Daoy (cell line): ENCODE measurements at places on chromosomes 5 and 9. TPM values are rescaled to one million over a fixed set of nuclear protein-coding genes. Genes with fewer than 3 reads are reported as not detected.
A peak's percentile ranks its signal among the peaks of the same experiment; 100 is the strongest.

- peak; percentile 71 for DNase-seq
These were observed 24.2 kb upstream of the GLRX start for GRCh38 chr5:95846554-95847260.

COL15A1 gene
- total RNA-seq = 0.74 and 0.86 TPM in 2 replicates

DNA sequence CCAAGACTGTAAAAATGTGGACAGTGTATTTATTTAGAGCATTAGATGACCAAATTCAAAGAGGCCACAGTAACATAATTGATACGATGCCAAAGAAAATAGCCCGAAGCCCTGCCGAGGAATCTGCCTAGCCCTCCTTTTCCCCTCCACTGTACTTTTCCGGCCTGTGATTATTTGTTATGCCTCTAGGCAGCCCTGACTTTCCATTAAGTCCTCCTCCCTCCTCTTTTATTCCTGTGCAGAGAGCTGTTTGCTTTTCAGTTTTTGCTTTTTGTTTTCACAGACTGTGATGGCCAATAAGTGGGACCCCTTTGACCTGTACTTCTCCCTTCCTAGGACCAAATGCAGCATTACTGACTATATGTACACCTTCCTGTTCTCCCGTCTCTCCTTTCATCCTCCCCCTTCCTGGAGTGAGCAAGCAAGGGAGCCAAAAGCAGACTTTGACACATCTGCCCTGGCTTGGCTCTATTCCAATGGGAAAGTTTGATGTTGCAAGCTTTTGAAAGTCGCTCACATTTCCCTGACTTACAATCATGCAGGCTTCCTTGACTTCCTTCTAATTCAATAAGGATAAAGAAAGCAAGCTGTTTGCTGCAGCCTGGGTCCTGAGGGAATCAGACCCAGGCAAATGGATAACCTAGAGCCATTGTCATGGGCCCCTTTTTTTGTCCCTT, 76.1 kb downstream of the NREP start:
- peak; percentile 95 for DNase-seq

LRRTM2 gene
- total RNA-seq = 0.51 and 2.2 TPM in 2 replicates

DNA sequence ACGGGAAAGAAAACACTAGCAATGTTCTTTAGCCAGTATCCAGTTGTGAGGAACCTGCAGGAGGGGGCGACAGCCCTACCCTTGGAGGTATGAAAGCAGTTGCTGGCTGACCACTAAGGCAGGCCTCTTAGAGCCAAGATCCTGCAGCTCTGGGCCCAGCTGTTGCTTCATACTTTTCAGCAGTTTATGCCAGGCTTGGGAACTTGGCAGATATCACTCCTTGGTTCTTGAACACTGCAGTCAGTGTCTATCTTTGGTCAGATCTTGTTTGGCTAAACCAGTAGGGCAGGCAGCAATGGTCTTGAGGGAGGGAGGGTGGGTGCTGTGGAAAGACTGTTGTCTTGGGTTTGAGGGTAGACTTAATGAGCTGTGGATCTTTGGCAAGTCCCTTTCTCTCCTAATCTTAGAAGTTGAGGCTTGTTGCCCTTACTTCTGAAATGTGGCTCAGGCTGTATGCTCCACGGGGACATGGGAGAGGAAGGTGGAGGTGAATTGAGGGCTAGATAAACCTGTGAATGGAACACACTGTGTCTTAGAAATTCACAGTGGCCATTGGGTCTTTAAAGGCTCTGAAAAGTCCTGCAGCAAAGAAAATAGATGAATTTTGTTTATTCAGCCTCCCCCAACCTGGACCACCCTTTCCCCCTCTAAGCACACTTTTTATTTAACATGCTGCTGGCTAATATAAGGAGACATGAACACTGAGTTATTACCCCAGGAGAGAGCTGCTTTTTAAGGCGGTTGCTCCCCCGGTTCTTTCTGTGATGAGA, 37.5 kb downstream of the ZNF618 start:
- DNase-seq = no peak

GRCh38 chr5:6719896-6720560, 6.8 kb downstream of the TENT4A start:
- DNase-seq = no peak

FUT7 gene
- total RNA-seq = not detected in 2 replicates

- DNase-seq = no peak
These were observed 70.3 kb upstream of the BASP1 start for GRCh38 chr5:17147170-17147569.

- DNase-seq = no peak
These were observed 13.5 kb upstream of the SLC6A19 start for GRCh38 chr5:1187950-1188334.

- no peak for DNase-seq
These were observed 487.4 kb upstream of the RIOK2 start for GRCh38 chr5:97670447-97670846.

GRCh38 chr5:156271569-156271968, 55.4 kb upstream of the SGCD start:
- no peak for DNase-seq

- no peak for DNase-seq
These were observed 208.0 kb upstream of the TRIM32 start for GRCh38 chr9:116479056-116479544.

- no peak for DNase-seq
These were observed 123.8 kb upstream of the LPCAT1 start for GRCh38 chr5:1647580-1647979.

ADAMTS2 gene
- total RNA-seq = 0.27 and 0.46 TPM in 2 replicates

TMEM215 gene
- total RNA-seq = 0.33 and 0.57 TPM in 2 replicates

TAF1L gene
- 0.03 and 0.23 TPM in 2 replicates for total RNA-seq

POLR1E gene
- 91.7 and 107 TPM in 2 replicates for total RNA-seq

DNA sequence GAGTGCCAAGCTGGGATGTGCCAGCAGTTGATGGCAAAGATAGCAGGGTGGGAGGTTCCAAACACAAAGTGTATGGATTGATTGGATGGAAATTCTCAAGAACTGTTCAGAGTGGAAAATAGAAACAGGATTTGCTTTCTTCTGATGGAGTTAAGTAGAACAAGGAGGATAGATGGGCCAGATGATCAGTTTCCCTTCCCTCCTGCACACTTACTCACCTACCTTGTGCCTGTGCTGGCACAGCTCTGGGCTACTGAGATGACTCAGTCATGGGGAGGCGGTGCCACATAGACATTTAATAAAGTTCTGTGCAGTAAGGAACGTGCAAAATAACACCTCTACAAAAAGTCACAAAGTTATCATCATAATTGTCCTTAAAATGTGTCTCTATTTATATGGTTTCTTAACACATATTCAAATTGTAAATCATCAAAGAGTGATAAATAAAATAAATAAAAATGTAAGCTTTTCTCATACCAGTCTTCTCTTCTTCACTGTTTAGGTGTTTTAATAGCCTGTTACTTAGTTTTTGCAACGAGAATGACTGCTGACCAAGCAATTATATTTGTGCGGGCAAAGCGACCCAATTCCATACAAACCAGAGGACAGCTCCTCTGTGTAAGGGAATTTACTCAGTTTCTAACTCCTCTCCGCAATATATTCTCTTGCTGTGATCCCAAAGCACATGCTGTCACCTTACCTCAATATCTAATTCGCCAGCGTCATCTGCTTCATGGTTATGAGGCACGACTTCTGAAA, 12.7 kb downstream of the PTPDC1 start:
- peak; percentile 61 for DNase-seq

DNA sequence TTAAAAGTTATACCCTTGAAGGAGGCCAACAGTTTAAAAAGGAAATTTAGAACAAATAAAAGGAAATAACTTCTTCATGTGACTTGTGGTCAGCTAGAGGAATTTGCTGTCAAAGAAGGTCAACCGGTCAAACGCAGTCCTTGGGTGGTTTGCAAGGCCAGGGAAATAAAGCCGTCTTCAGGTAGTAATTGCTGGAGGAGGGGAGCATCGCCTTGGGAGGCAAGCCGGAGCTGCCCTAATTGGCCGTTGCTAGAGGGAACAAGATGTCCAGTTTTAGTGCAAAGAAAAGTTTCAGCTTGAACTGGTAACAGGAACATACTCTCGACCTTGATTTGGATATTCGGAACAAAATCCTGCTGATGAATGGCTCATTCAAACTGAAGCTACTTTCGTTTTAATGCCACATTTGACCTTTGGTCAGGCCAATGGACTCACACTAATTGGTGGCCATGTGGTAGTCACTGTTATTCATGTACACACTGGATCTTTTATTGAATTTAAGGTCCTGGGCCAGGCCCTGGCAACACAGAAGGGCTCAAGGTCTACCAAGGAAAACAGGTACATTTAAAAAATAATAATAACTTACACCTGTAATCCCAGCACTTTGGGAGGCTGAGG, 47.0 kb upstream of the MYO10 start:
- DNase-seq = no peak

GRCh38 chr5:18003784-18004183, 369.5 kb downstream of the TAF11L14 start:
- DNase-seq = no peak

NEK6 gene
- 40.6 and 41.9 TPM in 2 replicates for total RNA-seq

MCC gene
- 11.8 and 13.0 TPM in 2 replicates for total RNA-seq

DNA sequence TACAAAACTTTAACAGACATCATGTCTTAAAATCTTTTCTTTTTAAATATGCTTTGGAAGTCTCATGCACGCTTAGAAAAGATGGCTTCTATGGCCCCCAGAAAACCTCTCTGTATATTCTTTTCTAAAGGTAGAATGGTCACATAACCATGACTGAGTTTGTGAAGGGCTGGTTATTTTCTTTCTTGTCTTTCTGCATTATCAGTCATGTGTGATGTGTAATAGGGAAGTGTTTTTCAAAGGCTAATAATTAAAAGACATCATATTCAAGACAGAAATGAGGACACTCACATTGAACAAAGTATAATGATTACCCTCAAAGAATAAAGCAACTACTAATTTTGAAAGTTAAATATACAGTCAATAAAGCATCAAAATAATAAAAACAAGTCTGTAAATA, 253.4 kb downstream of the TRPM3 start:
- no peak for DNase-seq

- DNase-seq = no peak
These were observed 9.9 kb upstream of the HMCN2 start for GRCh38 chr9:130255631-130256134.

SLC6A7 gene
- 0.06 TPM in 1 of 2 replicates, not detected in the other for total RNA-seq

SV2C gene
- 0.03 and 0.11 TPM in 2 replicates for total RNA-seq

DNA sequence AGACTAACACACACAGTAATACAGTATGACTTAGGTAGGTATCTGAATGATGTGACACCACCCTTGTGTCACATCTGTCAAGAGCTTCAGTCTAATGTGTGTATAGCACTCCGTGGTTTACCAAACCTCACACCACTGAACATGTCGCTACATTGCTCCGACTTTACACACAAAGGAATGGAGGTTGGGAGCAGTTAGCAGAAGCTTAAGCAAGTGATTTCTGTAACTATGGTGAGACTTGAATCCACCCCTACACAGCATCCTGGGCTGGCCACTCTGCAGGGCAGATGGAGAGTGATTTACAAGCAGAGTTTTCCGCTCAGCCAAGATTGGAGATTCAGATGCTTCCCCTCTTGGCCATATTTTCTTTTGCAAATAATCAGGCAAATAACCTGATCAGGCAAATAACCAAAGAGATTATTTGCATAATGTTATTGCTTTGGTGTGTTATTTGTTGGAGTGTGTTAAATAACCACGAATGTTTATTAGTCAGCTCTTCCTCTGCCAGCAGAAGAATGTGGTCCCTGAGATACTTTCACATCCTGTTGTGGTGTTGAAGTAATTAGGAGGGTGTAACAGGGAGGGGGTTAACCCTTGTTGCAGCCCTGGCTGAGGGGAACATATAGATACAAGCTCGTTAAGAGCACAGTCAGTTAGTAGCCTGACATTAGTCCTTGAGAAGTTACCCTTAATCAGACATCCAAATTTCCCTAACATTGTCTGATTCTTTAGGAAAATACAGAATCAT, 92.8 kb downstream of the SNX18 start:
- DNase-seq = no peak

- DNase-seq = no peak
These were observed 255.4 kb downstream of the IRX2 start for GRCh38 chr5:2496126-2496525.

GRCh38 chr5:96896276-96896675, 20.0 kb downstream of the ERAP2 start:
- DNase-seq = no peak

GRCh38 chr5:110817459-110817858, 78.7 kb downstream of the SLC25A46 start:
- DNase-seq = peak; percentile 56

- DNase-seq = peak; percentile 97
These were observed 1.2 kb downstream of the LMNB1 start for GRCh38 chr5:126777975-126778674.

DNA sequence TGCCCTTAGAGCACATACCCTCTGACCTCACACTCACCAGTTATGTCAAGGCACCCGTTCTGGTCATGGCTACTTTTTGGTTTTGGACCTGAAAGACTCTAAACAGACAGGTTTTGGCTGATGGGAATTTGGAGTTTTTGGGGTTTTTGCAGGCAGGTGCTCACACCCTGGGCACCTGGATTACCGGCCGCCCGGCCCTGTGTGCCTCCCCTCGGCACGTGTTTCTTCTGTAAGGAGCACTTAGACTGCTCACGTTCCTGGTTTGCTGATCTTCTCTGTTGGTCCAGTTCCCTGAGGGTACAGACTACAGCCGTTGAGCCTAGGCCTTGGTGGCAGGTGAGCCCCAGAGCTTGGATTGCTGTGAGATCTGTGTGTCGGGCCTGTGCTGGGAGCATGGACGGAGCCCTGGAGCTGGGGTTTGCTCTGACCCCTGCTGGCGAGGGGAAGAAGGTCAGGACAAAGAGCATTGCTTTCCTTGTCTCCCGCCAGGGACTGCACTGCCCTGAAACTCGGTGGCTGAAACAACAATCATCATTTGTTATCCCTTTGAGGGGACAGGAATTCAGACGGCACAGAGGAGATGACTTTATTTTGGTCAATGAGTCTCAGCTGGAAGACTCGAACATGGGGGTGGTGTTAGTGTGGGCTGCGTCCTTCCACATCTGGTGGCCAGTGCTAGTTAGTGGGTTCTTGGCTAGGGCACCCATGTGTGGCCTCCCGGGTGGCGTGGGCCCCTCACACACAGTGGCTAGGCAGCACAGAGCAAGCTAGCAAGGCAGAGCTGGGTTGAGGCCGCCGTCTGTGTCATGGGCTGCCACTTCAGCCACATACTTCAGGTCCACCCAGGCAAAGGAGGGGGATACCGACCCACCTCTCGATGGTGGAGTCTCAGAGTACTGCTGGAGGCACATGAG, 76.4 kb downstream of the EHMT1 start:
- peak; percentile 28 for DNase-seq

DNA sequence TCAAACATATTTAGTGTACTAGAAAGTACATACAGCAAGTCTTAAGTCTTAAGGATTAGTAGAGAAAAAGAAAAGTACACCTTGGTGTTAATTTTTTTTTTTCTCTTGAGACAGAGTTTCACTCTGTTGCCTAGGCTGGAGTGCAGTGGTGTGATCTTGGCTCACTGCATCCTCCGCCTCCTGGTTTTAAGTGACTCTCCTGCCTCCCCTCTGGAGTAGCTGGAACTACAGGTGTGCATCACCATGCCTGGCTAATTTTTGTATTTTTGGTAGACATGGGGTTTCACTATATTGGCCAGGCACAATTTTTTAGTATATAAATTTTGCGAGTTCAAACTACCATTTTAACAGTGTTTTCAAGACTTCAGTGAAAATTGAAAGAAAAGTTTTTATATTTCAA, 1941.1 kb upstream of the CDH6 start:
- no peak for DNase-seq

GRCh38 chr5:176695073-176695472, 47.8 kb downstream of the TSPAN17 start:
- DNase-seq = no peak
